Cardiac ventricle fibroblast (primary cell): ENCODE measurements at places on chromosomes 4 and X. TPM values are rescaled to one million over a fixed set of nuclear protein-coding genes. Genes with fewer than 3 reads are reported as not detected.

The BCLAF3 gene
- total RNA-seq: 2.1 and 2.5 TPM in 2 replicates

The GPRASP2 gene
- 9.7 and 10.9 TPM in 2 replicates for total RNA-seq

The LPAR4 gene
- 0.62 TPM in 1 of 2 replicates, not detected in the other for total RNA-seq

The GPR173 gene
- 1.7 and 2.6 TPM in 2 replicates for total RNA-seq

The MAGED2 gene
- total RNA-seq: 283 and 309 TPM in 2 replicates

The COL4A6 gene
- total RNA-seq: 0.44 and 0.54 TPM in 2 replicates

The RHOH gene
- total RNA-seq: not detected in 2 replicates

The CENPVL1 gene
- not detected in 2 replicates for total RNA-seq

The RHOXF2 gene
- total RNA-seq: not detected in 2 replicates

The C1QTNF7 gene
- 0.44 and 1.9 TPM in 2 replicates for total RNA-seq

The TMEM156 gene
- total RNA-seq: 0.49 TPM in 1 of 2 replicates, not detected in the other

The SLC4A4 gene
- 0.54 and 0.56 TPM in 2 replicates for total RNA-seq

The GAGE2A gene
- total RNA-seq: not detected in 2 replicates

The GRPR gene
- not detected in 2 replicates for total RNA-seq

The BCOR gene
- 5.3 and 9.3 TPM in 2 replicates for total RNA-seq

The ARMCX5 gene
- total RNA-seq: 10.0 and 14.3 TPM in 2 replicates

The USP51 gene
- 1.6 and 1.9 TPM in 2 replicates for total RNA-seq

The UNC5C gene
- total RNA-seq: 18.1 and 19.4 TPM in 2 replicates

The GAR1 gene
- total RNA-seq: 5.2 and 6.2 TPM in 2 replicates

The MAGEA9B gene
- not detected in 2 replicates for total RNA-seq

The RASL11B gene
- 0.06 and 0.54 TPM in 2 replicates for total RNA-seq

The ADH1C gene
- 3.7 and 6.1 TPM in 2 replicates for total RNA-seq

The LNX1 gene
- 5.5 and 6.4 TPM in 2 replicates for total RNA-seq

The GLOD5 gene
- total RNA-seq: not detected in 2 replicates

The MAOB gene
- 2.2 and 3.4 TPM in 2 replicates for total RNA-seq
